ENCODE measurements at places on chromosomes 16 and 17.
A peak's percentile ranks its signal among the peaks of the same experiment; 100 is the strongest.

GRCh38 chr16:35506898-35507194, 2047.4 kb downstream of the TP53TG3F start:
- no peak for DNase-seq

- no peak for DNase-seq
Observed at GRCh38 chr16:85715169-85716021, 26.6 kb upstream of the GINS2 start.

GRCh38 chr17:47802341-47803022, 19.1 kb downstream of the OSBPL7 start:
- no peak for DNase-seq

GRCh38 chr17:40561871-40562611, 3.2 kb downstream of the CCR7 start:
- no peak for DNase-seq

- no peak for DNase-seq
Observed at GRCh38 chr17:81397314-81398175, 2.3 kb downstream of the BAHCC1 start.

GRCh38 chr17:37391146-37391545, 15.4 kb downstream of the C17orf78 start:
- DNase-seq: no peak

GRCh38 chr16:24491731-24492130, 47.6 kb upstream of the RBBP6 start:
- no peak for DNase-seq

- DNase-seq: no peak
Observed at GRCh38 chr17:33258296-33258695, 34.8 kb downstream of the ASIC2 start.

DNA sequence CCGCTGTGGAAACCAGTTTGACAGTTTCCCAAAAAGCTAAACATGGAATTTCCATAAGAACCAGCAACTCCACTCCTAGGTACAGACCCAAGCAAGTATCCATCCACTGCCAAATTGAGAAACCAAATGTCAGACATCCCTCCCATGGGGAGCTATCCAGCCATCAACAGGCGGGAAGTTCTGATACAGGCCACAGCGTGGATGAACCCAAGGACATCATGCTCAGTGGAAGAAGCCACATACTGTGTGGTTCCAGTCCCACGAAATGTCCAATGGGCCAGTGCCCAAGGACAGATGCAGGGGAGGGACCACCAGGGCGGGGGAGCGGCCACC, 12.6 kb upstream of the BAIAP2 start:
- DNase-seq: no peak

GRCh38 chr16:17963185-17963836, 373.2 kb downstream of the NPIPA8 start:
- no peak for DNase-seq

DNA sequence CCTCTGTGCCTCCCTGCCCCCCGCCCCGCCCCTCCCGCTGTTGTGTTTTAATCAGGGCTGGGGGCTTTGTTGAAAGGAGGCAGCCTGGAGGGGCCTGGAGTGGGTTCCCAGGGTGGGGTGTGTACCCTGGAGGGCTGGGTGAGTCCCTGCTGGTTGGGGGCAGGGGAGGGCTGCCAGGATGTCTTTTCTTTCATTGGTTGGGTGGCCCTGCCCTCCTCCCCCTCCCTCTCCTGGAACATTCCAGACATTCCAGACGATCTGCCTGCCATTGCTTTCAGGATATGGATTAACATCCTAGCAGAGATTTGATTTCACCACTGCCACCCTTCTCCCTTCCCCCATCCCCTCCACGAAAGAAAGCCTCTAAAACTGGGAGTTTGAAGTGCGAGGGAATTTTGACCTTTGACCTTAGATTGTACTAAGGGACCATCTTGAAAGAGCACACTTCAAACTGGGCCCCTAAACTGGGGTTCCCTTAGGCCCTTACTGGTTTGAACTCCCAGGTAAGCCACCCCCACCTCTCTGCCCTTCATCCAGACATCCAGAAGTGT, 25.3 kb downstream of the IGF2BP1 start:
- DNase-seq: no peak

DNA sequence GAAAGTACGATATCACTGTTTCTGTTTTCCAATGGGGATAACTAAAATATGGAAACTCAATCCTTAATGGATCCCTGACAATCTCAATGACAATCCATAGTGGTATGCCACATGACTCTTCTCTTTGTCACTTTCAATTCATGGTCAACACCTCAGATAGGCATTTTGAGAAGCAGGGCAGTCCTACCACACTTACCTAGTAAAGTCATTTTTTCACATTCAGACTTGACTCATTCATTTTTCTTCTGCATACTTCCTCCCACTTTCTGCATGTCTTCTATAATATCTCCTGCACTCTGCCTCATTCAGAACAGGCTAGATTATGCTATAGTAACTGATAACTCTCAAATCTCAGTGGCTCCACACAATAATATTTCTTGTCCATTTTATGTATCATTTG, 117.5 kb downstream of the FTO start:
- no peak for DNase-seq

DNA sequence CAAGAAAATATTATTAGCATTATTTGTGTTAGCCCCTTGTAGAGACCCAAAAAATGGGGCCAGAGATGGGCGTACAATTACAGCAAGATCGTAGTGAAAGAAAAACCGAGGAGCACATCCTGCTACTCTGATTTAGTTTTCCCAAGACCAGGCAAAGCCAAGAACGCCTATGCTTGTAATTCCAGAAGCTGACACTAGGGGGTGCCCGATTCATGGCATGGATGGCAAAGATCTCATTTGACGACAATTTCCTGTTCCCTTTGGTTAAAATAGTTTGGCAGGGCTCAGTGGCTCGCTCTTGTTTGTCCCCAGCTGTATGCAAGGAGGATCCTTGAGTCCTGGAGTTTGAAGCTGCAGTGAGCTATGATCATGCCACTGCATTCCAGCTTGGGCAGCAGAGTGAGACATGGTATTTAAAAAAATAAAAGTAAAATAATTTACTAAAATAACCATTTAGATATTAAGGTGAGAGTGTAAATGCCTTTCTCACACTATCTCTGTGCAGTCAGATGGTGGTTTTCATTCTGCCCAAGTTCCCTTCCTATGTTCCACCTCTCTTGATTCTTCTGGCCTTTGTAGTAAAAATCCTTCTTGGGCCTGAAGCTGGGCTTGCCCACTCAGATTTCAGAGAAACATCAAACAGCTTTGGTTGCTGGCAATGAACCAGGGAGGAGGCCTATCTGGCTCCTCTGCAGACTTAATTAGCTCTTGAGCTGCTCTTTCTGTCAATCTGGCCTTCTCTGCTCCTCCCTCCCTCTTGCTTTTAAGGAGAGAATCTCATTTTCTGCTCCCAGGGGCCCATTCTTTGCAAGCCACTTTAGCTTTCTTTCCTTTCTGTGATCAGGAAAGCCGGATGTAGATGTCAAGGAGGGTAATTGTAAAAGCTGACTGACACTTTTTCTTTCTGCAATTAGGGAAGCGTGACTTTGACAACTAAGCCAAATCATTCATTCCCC, 31.2 kb downstream of the TMEM238L start:
- DNase-seq: no peak

- no peak for DNase-seq
Observed at GRCh38 chr17:7560172-7561027, 1.3 kb upstream of the SENP3 start.

GRCh38 chr16:10609402-10609774, 29.0 kb upstream of the EMP2 start:
- DNase-seq: no peak

DNA sequence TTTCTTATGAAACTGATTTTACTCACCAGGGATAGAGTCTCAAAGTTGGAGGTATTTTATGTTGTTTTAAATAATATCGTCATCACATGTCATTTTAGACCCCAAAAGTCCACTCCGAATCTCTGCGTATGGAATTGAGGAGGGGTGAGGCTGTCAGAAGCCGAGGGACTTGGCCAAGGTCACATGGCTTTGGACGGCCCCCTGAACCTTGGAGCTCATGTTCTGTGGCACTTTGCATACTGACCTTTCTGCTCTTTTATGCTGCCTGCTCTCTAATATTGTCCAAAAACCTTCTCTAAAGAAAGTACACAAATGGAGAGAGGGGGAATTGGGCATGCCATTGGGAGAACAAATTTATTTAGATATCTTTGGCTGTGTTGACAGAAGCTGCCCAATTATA, 700.0 kb downstream of the WWOX start:
- no peak for DNase-seq

DNA sequence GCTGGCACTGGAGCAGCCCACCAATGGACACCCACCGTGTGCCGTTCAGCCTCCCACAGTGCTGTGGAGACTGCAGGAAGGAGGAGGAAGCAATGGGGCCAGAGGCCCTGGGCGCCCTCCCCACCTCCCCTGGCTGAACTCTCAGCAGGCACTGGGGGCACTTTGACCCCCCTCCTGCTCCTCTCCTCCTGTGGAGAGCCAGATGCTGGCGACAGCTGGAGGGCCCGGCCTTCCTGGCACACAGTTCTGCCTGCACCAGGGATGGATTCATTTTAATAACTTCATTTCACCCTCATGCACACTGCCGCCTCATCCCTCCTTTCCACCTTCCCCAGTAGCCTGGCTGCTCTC, 6.0 kb downstream of the NXPH3 start:
- DNase-seq: no peak

- no peak for DNase-seq
Observed at GRCh38 chr16:24900230-24900629, 54.5 kb downstream of the SLC5A11 start.

DNA sequence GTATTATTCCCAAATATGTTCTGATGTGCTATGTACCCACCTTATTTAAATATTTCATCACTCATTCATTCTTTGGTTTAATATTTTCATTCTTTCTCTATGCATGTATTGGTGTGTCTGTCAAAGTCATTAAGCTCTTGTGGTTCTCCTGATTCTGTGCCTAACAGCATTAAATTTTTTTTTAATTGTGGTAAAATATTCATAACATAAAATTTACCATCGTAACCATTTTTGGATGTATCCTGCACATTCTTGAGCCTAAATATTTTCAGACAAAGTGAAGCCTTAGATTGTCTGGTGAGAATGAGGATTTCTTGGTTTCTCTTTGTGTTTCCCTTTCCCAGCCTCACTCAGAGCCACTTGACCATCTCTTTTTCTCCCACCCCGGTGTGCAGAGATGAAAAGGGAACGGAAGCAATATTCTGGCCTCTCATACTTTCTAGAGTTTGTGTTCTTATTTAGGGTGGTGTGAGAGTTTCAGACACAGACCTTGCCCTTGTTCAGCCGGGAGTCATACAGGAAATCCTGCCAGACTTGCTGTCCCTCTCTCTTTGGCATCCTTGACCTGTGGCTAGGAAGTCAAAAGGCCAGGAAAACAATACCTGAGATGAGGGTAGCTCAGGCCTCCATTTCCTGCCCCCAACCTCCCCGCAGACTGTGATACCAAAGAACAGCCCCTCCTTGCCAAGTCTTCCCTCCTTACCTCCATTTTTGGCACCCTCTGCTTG, 4.9 kb downstream of the CCL5 start:
- no peak for DNase-seq

- DNase-seq: no peak
Observed at GRCh38 chr16:79482011-79482410, 118.5 kb downstream of the MAF start.

GRCh38 chr17:5139458-5139732, 23.6 kb downstream of the USP6 start:
- no peak for DNase-seq

- no peak for DNase-seq
Observed at GRCh38 chr17:3981455-3981854, 17.2 kb upstream of the ATP2A3 start.

- DNase-seq: no peak
Observed at GRCh38 chr16:62135911-62136310, 99.7 kb upstream of the CDH8 start.

- DNase-seq: peak; percentile 22
Observed at GRCh38 chr17:49845321-49845720, 2.5 kb downstream of the TAC4 start.

DNA sequence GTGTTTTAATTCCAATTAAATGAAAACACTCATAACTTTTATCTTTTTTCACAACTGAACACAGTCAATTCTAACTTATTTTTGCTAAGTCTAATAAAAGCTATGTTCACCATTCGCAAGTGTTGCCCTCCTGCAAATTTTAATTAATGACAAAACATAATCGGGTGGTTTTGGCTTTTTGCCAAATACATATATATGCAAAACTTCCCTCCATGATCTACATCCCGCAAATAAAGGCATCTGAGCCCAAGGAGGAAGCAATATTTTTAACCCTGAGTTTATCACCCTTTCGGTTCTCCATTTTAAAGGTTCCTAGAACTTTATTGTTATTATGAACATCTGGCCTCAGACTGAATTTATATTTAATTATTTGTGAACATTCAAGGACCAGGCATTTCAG, 507.9 kb downstream of the CDH13 start:
- no peak for DNase-seq

DNA sequence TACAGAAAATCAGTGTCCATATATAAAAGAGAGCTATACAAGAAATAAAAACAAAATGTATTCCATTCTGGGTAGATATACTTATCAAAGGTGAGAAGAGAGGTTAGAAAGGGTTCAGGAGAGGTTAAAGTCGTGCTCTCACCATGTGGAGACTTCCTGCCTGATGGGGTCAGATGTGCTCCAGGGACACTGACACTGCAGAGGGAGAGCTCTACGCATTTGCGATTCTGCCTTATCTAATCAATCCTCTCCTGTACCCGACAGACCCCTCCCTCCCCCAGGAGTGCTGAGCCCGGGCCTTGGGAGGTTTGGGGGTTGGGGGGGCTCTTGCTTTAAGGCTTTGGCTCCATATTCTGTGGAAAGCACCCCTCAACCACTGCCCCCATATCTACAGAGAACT, 16.6 kb upstream of the SLC5A11 start:
- DNase-seq: no peak

DNA sequence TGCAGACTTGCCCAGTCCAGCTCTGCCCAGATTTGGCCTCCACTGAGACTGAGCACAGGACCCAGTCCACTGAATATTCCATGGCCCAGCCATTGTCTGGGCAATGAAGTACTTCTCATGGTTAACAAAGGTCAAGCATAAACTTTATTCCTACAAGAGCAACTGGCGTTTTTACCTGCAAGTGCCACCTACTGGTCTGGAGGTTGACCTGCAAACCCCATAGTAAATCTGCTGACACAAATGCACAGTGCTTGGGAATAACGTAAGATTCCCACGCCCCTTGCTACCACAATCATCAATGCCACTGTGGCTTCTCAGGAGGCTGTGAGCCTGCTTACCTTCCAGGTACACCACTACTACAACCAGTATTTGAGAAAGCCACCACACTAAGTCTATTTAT, 170.2 kb downstream of the CEP112 start:
- DNase-seq: no peak

GRCh38 chr17:49556223-49556943, 19.3 kb upstream of the NXPH3 start:
- no peak for DNase-seq

GRCh38 chr16:64532691-64533090, 589.2 kb downstream of the CDH11 start:
- no peak for DNase-seq

Measured in thoracic aorta (tissue), 2 donors.